ENCODE measurements at places on chromosomes 1 and 21.

DNA sequence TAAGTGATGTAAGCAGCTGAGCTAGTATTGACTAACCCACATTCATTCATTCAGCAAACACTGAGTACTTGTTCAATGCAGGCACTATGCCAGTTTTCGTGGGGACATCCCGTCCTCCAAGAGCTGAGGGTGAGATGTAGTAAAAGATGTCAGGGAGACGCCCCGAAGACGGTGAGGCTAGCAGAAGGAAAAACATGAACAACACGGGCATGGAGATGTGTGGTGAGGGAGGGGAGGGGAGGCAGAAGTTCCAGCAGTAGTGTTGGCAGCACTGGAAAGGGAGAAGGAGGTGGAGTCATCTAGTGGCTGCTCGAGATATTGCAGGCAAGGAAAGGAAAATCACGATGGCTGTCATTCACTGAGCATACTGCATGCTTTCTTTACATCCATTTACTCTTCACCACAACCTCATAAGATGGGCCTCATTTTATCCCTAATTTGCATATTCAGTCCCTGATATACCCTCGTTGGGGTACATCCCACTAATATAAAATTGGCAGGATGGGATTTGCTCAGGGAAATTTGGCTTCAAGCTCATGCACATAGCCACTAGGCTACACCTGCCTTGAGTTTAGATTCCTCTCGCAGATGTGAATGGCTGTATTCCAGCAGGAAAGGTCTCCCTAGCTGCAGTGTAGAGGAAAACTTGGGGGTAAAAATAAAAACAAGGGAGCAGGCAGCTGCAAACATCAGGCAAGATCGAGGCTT lies 14.5 kb downstream of the PDZK1IP1 start:
- no peak for DNase-seq

- no peak for DNase-seq
Observed at GRCh38 chr1:112706505-112707220, at the start of gene RHOC. Gene RHOC, minus strand, starts transcription at chr1:112707127. Its CDS starts 3,328 bp downstream, at chr1:112703799.

DNA sequence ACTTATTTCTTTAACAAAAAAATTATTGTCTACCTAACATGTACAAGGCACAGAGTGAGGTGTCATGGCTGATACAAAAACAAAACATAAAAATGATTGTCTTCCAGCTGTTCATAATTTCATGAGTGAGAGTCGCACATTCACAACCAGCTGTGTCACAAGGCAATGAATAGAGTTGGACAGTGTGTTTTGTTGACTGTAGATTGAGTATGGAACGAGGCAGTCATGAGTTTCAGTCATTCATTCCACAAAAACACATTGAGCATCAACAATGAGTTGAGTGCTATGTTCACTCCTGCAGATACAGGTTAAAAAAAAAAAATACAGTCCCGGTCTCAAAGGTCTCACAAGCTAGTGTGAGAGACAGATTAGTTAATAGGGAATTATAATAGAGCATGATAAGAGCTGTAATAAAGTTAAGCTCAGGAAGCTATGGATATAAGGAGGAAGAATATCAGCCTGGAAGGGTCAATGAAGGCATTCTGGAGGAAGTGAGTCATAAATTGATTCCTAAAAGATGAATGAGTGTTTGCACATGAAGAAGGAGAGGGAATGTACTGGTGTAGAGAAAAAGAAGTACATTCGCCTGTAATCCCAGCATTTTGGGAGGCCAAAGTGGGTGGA lies 47.8 kb upstream of the ARHGAP29 start:
- no peak for DNase-seq

DNA sequence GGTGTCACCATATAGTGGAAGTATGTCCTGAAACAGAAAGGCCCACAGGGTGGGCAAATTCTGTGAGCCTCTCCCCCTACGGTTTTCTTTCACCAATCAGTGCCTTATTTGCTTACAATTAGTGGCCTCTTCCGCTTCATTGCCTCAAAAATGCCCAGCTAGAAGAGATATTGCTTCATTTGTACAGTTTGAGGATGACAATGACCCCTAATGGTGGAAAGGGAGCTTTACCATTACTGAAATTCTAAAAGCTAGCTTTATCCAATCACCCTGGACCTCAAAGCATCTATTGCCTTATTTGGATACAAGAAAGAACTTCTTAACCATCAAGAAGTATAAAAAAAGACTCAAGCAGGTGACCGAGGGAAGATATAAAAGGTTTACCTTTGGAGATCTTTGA lies 49.6 kb downstream of the LRRC71 start:
- no peak for DNase-seq

DNA sequence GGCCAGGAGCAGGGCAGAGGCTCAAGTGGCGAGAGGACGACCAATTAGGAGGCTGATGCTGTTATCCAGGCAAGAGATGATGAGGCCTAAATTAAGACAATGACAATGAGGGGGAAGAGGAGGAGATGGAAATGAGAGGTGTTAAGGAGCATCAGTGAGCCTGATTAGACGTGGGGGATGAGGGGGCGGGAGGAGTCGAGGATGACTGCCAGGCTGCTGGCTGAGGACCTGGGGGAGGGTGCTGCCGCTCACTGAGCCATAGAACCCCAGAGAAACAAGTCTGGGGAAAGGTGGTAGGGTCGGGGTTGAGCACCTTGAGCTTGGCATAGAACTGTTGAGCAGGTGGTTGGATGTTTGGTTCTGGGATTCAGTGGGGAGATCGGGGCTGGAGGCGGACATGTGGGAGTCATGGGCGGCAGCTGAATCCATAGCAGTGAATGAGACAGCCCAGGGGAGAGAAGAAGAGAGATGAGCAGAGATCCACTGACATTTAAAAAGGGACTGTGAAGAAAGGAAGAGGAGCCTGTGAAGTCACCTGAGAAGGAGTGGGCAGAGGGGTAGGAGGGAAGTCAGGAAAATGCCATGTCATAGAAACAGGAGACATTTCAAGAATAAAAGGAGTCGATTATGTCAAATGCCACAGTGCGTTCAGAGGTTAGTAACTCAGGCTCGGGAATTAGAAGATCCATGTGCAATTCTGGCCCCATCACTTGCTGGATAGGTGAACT lies 28.5 kb downstream of the DLGAP3 start:
- no peak for DNase-seq

DNA sequence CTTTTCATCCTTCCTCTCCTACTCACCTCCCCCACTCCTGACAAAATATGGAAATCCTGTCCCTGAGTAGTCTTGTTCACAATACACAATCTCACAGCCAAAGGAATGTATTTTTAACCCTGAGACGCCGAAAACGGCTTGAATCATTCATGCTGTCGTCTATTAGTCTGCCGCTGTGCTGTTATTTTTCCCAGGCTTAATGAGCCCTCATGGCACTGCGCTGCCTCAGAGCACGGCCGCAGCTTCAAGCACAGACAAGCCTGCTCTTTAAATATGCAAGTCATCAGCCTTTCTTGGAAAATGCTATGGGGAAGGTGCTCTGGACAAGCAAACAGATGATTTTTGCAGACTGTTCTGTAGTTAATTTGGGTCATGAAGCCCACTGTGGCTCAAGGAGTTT lies 302.7 kb downstream of the DISC1 start:
- DNase-seq, result no peak

GRCh38 chr1:159587461-159587951 lies at the start of gene APCS:
Gene APCS, plus strand, starts transcription at chr1:159587826. Its CDS starts 96 bp downstream, at chr1:159587922.
- no peak for DNase-seq

- DNase-seq, result no peak
Observed at GRCh38 chr1:180192172-180192571, 37.5 kb downstream of the QSOX1 start.

Data from left forelimb (tissue), 1 donor.